Activated T-cell treated with anti-CD3 and anti-CD28 coated beads for 1 hour (primary cell): ENCODE measurements at places on chromosomes 3 and 15.

DNA sequence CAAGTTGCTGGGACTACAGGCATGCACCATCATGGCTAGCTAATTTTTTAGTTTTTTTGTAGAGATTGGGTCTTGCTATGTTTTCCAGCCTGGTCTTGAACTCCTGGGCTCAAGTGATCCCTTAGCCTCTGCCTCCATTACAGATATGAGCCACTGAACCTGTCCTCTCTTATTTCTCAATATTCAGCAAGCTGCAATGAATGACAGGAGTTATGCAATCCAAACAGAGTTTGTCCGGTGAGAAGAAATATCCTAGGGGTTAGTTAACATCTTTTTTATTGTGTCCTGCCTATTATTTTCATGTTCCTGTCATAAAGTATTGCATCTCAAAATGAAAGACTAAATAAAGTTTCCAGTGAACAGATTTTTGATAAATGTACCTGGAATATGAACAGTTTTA is 1161.4 kb downstream of the OTOL1 start:
- no peak for DNase-seq

DNA sequence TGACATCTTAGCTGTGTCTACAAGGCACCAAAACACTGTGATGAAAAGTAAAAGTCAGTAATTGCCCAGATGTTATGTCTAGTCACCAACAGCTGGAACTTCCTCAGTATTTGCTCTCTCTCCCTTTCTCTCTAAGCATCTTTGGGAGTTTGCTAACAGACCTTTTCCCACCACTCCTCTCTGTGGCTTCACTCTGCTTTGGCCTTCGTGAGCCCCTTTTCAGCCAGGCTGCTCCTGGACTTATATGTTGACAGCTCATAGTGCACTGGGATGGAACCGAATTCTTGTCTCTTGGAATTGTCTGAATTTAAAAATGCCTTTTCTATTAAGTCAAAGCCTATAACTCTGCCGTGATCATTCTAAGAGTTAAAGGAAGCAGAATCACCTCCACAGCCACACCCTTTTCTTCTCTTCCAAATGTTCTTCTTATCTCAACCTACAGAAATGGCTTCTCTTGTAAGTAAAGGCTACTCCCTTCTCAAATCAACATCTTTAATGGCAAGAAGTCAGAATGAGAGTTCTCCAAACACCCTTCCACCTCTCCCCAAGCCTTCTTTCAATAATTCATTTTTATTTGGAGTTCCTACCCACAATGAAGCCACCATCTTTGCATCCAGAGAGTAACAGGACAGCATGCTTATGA is 17.2 kb upstream of the FOXP1 start:
- no peak for DNase-seq

DNA sequence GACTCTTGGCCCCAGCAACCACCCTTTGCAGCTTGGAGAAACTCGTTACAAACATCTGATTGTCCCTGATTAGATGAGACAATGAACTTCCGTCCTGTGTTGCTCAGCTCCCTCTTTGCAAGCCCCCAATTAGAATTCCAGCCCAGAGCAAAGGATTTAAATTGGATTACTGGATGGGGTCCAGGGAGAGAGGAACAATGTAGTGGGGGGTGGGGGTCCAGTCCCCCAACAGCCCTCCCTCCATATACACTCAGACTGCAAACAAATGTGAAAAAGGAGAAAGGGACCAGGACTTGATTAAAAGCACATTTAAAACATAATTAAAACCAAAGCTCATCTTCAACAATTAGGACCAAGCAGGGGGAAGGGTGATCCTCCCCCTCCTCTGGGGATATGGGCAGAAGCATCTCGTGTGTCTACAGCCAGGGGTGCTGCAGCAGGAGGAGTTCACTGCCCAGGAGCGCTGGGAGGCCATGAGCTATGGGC is 71.7 kb upstream of the TMEM115 start:
- no peak for DNase-seq

DNA sequence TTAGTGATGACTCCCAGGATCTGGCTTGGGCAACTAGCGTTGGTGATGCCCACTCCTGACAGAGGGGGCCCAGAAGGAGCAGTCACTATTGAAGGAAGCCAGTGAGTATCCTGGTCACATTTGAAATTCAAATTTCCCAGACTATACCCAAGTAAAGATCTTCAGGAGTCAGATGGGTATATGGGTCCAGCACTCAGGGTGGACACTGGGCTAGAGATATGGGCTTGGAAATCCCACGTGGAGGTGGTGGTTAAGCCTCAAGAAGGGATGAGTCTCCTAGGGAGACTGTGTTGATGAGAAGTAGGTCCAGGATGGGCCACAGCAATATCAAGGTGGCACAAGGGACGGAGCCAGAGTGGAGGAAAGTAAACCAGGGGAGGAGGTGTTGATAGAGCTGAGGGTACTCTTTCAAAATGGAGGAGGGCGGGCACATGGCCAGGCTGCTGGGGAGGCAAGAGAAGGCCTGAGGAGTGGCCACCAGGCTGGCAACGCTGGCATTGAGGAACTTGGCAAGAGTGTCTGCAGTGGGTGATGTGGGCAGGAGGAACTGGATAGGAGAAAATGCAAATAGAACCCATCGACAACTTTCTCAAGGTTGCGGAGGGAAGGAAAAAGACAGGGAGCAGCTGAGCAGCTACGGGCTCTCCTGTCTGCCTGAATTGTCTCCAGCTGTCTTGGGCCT is 3.7 kb upstream of the SLCO2A1 start:
- DNase-seq: no peak

DNA sequence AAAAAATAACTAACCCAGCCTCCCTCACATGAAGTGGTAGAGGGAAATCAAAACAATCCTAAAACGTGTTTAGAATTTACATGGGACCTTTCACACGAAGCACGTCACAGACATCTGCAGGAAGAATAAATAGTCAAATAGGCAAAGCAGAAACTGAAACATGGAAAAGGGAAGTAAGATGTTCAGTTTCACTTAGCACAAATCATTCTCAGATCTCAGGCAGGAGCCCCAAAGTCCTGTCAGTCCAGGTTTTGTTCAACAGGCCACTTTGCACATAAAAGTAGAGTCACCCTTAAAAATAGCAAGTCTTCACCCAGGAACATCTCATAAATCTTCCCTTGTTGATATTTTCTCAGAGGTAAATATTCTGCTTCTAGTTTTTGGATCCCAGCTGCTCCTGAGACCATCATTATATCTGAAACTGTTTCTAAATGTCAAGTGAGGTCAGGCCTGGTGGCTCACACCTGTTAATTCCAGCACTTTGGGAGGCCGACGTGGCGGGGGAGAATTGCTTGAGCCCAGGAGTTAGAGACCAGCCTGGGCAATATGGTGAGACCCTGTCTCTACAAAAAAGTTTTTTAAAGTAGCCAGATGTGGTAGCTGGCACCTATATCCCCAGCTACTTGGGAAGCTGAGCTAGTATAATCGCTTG is 1.9 kb downstream of the RUBCN start:
- DNase-seq: no peak

DNA sequence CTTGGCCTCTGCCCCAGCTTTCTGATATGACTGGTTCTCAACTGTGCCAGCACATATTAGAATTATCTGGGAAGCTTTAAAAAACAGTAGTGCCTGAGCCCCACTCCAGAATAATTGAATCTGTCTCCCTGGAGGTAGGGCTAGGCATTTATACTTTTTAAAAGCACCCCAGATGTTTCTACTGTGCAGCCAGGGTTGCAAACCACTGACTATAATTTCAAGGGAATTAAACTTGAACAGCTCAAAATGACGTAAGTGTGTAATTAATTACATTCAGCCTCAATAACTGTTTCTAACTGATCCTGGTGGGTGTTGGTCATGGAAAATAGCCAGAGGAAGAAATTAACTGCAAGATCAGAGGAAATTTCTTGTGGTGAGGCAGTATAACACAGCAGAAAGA is 4.4 kb upstream of the IRAK2 start:
- no peak for DNase-seq

DNA sequence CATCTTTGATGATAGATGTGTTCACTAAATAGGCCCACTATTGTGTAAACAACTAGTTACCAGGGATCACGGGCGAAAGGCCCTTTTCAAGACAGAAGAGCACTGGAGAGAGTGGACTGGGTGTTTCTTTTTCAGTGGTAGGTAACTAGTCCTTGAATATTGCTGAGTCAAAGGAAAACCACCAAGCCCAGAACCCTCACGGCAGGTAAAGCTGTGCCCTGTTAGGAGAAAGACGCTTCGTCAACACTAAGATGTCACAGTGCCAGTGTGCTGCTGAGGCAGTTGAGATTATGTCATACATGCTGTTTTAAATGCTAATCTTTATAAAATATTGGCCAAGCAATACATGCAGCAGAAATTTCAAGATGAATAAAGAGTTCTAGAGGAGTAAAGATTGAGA is 578.6 kb downstream of the PYDC2 start:
- DNase-seq: no peak

GRCh38 chr3:25433868-25434267 is 5.8 kb downstream of the RARB start:
- no peak for DNase-seq

GRCh38 chr3:64799606-64800005 is 111.8 kb upstream of the ADAMTS9 start:
- no peak for DNase-seq
